ENCODE measurements at places on chromosomes 3 and 15. TPM values are rescaled to one million over a fixed set of nuclear protein-coding genes. Genes with fewer than 3 reads are reported as not detected.

GOLGA8B gene
- total RNA-seq: 14.9 TPM

APOD gene
- total RNA-seq: 12.0 TPM

OXSM gene
- 5.8 TPM for total RNA-seq

ITGA11 gene
- total RNA-seq: 11.4 TPM

CCDC80 gene
- total RNA-seq: 854 TPM

FEZF2 gene
- not detected for total RNA-seq

SCAP gene
- 75.5 TPM for total RNA-seq

CLDN11 gene
- 290 TPM for total RNA-seq

TGM4 gene
- not detected for total RNA-seq

PARP15 gene
- 1.1 TPM for total RNA-seq

Measured in hair follicle dermal papilla cell (primary cell).